ENCODE measurements at places on chromosomes 12 and 14.

DNA sequence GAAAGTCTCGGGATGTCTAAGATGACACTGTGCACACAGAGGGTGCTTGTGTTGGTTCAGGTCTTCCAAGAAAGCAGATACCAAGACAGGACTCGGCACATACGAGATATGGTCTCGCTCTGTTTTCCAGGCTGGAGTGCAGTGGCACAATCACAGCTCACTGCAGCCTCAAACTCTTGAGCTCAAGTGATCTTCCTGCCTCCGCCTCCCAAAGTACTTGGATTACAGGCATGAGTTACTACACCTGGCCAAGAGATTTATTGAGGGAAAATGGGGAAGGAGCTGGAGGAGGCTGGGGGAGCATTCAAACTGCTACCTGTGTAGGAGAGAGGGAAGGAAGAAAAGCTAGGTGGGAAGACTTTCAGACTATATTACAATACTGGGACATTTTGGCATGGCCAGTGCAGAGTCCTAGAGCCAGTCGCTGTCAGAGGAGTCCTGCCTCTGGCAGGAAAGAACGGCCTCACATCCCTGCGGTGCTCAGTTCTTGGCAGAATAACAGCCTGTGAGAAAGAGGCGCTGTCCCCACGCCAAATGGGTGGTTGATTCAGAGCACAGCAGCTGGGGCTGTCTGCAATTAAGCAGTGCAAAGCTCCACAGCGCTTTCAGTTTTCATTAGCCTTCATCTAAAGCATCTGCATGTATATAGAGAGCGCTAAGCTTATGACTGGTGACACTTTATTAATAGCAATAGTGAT, 18.3 kb downstream of the SLC17A8 start:
- DNase-seq = peak; percentile 72

GRCh38 chr12:64780531-64781279, 21.5 kb upstream of the GNS start:
- DNase-seq = no peak

GRCh38 chr12:22740656-22741355, 115.8 kb downstream of the ETNK1 start:
- peak; percentile 5 for DNase-seq

DNA sequence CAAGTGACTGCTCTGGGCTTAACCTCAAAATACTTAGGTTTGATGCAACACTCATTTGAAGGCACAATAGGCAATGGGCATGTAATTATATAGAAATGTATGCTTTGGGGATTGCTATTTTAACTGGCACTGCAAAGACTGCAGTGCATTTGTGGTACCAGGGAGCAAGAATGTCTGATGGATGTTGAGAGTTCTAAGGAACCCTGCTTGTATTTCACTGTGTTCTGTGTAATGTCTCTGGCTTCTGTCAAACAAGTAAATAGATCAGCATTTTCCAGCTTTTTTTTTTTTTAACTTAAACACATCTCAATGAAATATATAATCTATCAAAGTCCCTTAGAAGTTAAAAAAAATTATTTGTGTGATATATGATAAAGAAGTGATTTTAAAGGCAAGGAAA, 94.8 kb upstream of the ATP2B1 start:
- DNase-seq = no peak

DNA sequence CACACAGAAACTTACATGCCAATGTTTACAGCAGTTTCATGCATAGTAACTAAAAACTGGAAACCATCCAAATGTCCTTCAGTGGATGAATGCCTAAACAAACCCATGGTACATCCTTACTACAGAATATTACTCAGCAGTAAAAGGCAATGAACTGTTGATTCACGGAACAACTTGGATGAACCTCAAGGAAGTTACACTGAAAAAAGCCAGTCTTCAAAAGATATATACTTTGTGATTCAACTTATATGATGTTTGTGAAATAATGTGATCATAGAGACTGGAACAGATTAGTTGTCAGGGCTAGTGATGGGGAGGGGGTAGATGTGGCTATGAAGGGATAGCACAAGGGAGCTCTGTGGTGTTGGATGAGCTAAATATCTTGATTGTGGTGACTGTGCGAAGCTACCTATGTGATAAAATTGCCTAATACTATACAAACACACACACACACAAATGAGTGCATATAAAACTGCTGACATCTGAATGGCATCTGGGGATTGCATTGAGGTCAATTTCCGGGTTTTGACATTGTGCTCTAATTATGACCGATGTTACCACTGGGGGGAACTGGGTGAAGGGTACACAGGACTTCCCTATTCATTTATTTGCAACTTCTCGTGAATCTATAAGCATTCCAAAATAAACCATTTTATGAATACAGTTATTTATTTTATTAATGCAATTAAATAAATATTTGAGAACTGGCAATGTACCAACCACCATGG, 94.3 kb downstream of the RIN3 start:
- peak; percentile 79 for DNase-seq

GRCh38 chr14:101586531-101587430, 25.5 kb downstream of the DIO3 start:
- no peak for DNase-seq

GRCh38 chr12:49201595-49202295, 12.9 kb upstream of the TUBA1A start:
- peak; percentile 88 for DNase-seq

DNA sequence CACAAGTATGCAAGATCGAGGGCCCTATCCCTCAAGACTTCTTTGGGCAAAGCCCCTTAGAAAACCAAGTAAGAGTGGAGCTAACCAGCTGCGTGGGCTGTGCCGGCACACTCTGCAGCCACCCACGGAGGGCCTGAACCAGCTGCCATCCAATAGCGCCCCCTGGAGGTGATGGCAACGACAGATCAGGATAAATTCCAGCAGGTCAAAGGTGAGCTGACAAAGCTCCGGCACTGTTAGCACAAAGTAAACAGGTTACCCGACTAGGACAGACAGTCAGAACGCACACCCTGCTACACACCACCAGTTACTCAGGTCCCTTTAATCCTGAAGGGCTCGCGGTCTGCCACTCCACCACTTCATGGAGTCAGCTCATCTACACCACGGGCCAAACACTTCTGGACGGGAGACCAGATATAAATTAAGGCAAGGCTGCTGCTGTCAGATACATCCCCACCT, 4.9 kb downstream of the ZBTB39 start:
- peak; percentile 14 for DNase-seq

- no peak for DNase-seq
These were observed 672 bp upstream of the SCFD1 start for GRCh38 chr14:30621354-30621939.

Data from astrocyte of the spinal cord (primary cell).